ENCODE measurements at places on chromosomes 7 and 10.

- no peak for DNase-seq
Observed at GRCh38 chr7:9250876-9251275, 817.5 kb downstream of the NXPH1 start.

- DNase-seq: peak; percentile 17
Observed at GRCh38 chr10:92914478-92915325, 66.4 kb downstream of the EXOC6 start.

- DNase-seq: peak; percentile 27
Observed at GRCh38 chr10:28291881-28292297, 11.0 kb downstream of the MPP7 start.

GRCh38 chr7:2048006-2048405 lies 184.7 kb downstream of the MAD1L1 start:
- DNase-seq: no peak

- no peak for DNase-seq
Observed at GRCh38 chr10:71761105-71761511, 12.2 kb downstream of the VSIR start.

DNA sequence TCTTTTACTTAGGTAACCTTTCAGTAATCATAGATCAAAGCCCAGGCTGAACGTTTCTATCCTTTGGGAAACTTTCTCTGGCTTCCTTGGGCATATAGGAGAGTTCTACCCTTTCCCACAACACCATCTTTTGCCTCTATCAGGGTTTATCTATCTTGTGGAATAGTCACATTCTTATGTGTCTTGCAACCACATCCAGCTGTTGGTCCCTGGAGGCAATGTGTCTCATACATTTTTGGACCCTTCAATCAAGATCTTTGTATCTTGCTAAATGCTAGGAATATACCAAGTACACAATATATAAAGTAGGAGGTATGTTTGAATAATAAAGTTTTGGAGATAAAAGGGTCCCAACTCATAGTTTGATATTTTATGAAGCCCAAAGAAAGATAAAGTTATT lies 121.7 kb downstream of the RNLS start:
- DNase-seq: no peak

- DNase-seq: no peak
Observed at GRCh38 chr7:134710854-134711624, 64.4 kb downstream of the BPGM start.

DNA sequence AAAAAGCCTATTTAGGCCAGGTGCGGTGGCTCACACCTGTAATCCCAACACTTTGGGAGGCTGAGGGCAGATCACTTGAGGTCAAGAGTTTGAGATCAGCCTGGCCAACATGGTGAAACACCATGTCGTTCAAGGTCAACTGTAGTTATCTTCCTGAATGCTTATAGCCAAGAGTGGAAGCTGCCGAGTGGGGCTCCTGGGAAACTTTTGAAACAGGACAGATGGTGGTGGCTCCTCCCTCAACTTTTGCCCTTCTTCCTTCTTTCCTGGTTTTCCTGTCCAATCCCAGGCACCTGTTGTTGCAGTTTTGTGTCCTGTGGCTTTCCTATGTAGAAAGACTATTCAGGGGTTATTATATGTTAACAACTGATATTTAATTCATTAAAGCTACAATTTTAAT lies 8.7 kb upstream of the PPIA start:
- no peak for DNase-seq

DNA sequence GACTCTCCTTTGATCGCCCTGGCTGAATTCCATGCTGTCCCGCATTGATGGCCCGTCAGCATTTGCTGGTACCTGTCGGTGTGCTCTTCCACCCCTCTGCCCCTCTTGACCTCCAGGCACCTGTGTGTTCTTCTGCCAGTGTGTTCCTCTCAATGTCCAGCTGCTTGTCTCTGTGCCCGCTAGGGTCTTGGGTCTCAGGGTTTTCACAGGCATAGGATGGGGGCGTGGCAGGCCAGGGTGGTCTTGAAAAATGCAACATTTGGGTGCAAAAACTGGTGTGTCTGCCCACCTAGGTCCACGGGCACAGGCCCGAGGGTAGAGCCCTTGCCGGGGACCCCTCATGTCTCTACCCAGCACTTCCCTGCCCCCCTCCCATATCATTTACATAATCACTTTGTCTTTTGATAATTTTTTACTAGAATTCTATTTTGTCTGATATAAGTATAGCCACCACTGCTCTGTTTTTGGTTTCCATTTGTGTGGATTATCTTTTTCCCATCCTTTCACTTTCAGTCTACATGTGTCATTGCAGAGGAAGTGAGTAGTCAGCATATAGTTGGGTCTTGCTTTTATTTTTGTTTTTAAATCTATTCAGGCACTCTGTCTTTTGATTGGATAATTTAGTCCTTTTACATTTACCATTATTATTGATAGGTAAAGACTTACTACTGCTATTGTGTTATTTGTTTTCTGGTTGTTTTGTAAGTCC lies 46.6 kb upstream of the ADRA2A start:
- DNase-seq: no peak

DNA sequence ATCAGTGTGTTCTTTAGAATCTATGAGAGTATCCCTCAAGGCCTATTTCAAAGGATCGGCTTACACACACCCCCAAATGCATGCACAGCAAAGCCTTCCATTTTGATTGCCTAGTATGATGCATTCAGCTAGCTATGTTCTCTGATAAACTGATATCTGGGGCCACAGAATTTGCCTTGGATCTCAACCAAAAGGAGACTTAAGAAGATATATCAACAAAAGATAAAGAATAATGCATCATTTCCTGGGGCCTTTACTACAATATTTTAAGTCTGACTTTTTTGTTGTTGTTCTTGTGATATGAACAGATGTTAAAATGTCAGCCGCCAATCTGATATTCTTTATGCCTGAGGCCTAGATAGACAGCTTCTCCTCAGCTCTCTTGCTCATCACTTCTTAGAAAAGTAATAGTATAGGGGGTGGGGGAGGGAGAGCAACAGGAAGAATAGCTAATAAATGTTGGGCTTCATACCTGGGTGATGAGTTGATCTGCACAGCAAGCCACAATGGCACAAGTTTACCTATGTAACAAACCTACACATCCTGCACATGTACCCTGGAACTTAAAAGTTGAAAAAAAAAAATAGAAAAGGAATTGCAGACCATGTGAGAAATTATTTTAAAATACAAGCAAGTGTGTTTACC lies 792.9 kb upstream of the GHITM start:
- no peak for DNase-seq

GRCh38 chr7:128705891-128706333 lies 33.2 kb upstream of the CALU start:
- DNase-seq: peak; percentile 13

DNA sequence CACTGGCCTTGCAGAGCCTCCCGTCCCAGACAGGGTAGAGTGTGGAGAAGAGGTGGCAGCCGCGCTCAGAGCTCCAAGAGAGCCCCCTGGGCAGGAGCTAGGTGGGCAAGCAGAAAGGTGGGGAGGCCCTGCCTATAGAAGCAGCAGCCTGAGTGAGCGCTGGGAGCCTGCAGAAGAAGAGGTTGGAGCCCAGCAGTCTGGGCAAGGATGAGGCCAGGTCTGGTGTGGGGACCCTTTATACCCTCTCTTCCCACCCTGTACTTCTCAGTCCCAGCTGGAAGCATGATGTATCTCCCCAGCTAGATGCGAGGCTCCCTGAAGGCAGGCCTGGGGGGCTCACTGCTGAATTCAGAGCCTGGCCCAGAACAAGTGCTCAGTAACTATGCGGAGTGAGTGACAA lies 44.5 kb upstream of the ZMIZ1 start:
- no peak for DNase-seq

GRCh38 chr10:4649886-4650508 lies 176.0 kb upstream of the AKR1E2 start:
- DNase-seq: no peak

DNA sequence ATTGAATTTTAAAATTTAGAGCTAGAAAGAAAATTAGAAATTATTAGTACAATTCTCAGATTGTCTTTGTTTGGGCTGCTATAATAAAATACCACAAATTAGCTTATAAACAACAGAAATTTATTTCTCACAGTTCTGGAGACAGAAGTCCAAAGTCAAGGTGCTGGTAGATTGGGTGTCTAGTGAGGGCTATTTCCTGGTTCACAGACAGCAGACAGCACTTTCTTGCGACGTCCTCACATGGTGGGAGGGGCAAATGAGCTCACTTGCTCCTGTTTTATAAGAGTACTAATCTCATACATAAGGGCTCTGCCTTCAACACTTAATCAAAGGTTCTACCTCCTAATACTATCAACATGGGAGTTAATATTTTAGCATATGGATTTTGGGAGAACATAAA lies 134.1 kb downstream of the MDFIC start:
- DNase-seq: no peak

- DNase-seq: no peak
Observed at GRCh38 chr10:34151931-34152330, 663.2 kb downstream of the PARD3 start.

DNA sequence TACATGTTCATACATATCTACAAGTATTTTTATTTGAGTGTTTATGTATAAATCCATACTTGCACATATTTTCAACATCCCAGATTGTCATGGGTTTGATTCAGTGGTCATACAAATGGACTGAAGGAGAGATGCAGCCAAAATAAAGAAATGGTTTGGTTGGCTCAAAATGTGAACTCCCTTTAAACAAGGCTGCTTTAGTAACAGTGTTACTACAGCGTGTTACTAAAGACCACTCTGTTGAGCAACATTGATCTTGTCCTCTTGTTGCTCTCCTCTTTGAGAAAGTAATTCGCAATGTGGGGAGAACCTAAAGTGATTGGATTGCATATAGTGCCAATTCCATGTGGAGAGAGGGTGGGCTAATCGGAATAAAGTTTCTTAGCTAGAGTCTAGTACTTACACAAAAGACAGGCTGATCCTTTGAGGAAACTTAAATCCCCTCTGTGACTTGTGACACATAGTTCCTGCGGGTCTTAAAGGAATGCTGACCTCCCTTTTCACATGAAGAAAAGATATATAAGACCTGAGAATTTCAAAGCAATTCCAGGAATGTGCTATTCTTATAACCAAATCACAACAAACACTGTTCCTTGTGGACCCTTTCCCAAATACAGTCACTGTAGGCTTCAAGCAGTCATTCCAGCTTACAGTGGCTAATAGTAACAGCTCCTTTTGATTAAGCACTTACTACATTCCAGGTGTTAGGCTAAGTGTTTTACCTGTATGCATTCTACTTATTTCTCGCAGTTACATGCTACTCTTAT lies 144.3 kb downstream of the FZD1 start:
- DNase-seq: no peak

DNA sequence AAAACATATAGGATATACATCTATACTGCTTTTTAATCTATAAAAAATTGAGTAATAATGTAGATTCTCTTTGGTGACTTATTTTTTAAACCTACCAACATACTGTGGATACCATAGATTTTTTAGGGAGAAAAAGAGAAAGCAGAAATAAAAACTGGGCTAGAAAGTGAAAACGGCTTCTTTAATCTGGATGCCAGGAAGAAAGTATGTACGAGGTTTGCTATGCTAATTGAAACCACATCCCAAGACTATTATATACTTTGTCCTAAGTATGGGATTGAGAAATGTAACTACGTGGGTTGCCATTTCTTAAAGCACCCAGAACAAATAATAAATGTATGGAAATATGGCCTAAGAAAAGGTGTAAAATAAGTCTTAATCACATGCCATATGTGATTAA lies 129.0 kb upstream of the NFE2L3 start:
- no peak for DNase-seq

GRCh38 chr10:76491216-76491615 lies 1059.8 kb downstream of the LRMDA start:
- no peak for DNase-seq

GRCh38 chr7:55065079-55065478 lies 46.3 kb downstream of the EGFR start:
- peak; percentile 96 for DNase-seq

DNA sequence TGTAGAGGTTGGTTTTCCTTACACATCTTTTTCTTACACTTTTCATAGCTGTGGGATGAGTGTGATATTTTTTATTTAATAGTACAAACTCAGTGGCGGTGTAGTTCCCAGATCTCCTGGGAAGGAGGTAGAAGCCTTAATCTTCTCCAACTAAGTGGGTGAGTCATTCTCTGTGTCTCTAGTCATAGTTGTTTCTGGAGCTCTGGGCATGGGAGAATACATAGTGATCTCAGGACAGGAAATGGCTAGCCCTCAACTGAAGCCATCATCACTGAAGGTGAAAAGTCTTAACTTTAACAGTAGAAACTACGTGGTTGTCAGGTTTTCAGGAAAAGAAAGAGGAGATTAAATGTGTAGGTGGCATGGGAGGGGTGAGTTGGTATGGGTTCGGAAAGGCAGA lies 319.4 kb upstream of the FZD8 start:
- no peak for DNase-seq

- no peak for DNase-seq
Observed at GRCh38 chr10:131261890-131262475, 49.5 kb downstream of the TCERG1L start.

DNA sequence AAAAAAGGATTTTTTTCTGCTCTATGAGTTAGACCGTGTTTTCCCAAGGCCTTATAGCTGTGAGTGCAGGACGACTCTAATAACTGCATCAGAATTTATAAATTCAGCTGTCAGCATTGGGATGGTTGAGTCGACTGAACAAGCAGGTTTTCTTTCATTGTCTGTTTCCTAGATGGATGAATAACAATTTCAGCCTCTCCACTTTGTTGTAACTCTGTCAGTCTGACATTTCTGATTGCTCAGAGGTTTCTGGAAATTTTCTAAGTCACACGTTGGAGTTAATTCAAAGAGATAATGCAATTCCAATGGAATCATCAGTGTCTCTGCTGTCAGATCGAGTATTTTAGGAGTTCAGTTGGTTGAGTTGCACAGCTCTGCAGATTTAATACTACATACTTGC lies 159.2 kb downstream of the CHN2 start:
- DNase-seq: no peak

Measured in GM04504 (cell line).